Left ventricle myocardium inferior (tissue), 1 donor: ENCODE measurements at places on chromosomes 3 and 15. TPM values are rescaled to one million over a fixed set of nuclear protein-coding genes. Genes with fewer than 3 reads are reported as not detected.

FOXL2 gene
- total RNA-seq, result not detected

ERC2 gene
- total RNA-seq, result 0.99 TPM

CFAP100 gene
- total RNA-seq, result not detected

FAM3D gene
- total RNA-seq, result 0.16 TPM

DUOX2 gene
- 0.05 TPM for total RNA-seq

CA12 gene
- 0.25 TPM for total RNA-seq

HACL1 gene
- total RNA-seq, result 14.9 TPM

LRRC57 gene
- total RNA-seq, result 15.0 TPM

CORO2B gene
- 5.0 TPM for total RNA-seq

SERPINI2 gene
- total RNA-seq, result 0.41 TPM

CADM2 gene
- total RNA-seq, result 4.3 TPM

SPESP1 gene
- 7.6 TPM for total RNA-seq

DLEC1 gene
- 0.08 TPM for total RNA-seq

SMCO1 gene
- total RNA-seq, result 73.0 TPM

CP gene
- total RNA-seq, result 6.2 TPM

GP9 gene
- not detected for total RNA-seq

CHRM5 gene
- not detected for total RNA-seq

ZNF80 gene
- not detected for total RNA-seq

TIMP4 gene
- 12.3 TPM for total RNA-seq

GOLGA6L10 gene
- 0.33 TPM for total RNA-seq

SLC38A3 gene
- 10.4 TPM for total RNA-seq

MIX23 gene
- 32.7 TPM for total RNA-seq

OSBPL10 gene
- 6.4 TPM for total RNA-seq

SLC15A2 gene
- total RNA-seq, result 4.6 TPM

SEMA3G gene
- total RNA-seq, result 9.2 TPM

DAPK2 gene
- 39.0 TPM for total RNA-seq

FOXB1 gene
- total RNA-seq, result not detected
